Activated T-helper 1 cell treated with Interleukin-2 at 50 U/mL for 16 hours (primary cell): ENCODE measurements at places on chromosomes 6 and 20.

DNA sequence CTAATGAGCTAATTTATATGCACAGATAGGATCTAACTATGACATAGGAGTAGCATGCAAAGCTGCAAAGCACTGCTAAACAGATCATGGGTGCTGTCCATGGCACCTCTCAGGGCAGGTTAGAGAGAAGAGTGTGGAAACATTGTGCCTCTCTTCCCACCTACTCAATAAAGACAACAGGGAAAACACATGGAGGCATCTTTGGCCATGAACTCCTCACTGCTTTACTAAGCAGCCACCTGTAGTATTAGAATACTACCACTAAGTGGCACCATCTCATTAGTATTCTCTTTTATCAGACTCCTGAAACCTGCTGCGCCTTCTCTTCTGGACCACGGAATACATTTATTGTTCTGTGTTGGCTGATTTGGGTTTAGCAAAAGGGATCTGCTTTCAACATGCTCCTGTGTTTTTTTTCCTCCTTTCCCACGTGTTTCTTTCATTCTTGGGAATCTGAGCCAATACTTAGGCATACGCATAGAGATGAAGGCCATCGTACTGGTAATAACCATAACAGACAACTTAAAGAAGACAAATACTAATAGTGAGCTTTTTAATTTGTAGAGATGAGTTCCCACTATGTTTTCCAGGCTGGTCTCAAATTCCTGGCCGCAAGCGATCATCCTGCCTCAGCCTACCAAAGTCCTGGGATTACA lies 9.4 kb upstream of the HDDC2 start:
- no peak for DNase-seq

GRCh38 chr20:35664466-35665206 lies at the start of the genes CPNE1 and RBM12:
TSS of gene CPNE1 (minus strand) at chr20:35664900. CDS start at chr20:35632923, 31,977 bp downstream.
TSS of gene RBM12 (minus strand) at chr20:35664900. CDS start at chr20:35655322, 9,578 bp downstream.
- DNase-seq = peak; percentile 90

DNA sequence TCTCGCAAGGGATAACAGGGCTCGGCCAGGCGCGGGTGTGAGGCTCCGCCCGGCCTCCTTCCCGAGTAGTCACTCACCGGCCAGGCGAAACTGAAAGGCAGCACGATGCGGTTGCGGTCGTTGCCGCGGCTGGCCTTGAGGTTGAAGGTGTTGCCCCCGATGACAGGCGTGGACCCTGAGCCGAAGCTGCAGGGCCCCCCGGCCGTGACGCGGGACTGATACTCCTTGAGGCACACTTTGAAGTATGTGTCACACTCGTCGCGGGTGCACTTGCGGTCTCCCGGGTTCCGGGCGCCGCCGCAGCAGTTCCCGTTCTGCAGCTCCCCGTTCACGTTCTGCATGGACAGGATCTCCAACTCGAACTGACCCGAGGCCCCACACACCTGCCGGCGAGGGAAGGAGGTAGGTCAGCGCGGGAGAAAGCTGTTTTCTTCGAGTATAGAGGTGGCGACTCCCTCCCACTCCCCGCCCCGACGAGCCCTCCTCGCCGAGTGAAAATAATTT lies 1.1 kb downstream of the JAG1 start:
- DNase-seq = no peak

DNA sequence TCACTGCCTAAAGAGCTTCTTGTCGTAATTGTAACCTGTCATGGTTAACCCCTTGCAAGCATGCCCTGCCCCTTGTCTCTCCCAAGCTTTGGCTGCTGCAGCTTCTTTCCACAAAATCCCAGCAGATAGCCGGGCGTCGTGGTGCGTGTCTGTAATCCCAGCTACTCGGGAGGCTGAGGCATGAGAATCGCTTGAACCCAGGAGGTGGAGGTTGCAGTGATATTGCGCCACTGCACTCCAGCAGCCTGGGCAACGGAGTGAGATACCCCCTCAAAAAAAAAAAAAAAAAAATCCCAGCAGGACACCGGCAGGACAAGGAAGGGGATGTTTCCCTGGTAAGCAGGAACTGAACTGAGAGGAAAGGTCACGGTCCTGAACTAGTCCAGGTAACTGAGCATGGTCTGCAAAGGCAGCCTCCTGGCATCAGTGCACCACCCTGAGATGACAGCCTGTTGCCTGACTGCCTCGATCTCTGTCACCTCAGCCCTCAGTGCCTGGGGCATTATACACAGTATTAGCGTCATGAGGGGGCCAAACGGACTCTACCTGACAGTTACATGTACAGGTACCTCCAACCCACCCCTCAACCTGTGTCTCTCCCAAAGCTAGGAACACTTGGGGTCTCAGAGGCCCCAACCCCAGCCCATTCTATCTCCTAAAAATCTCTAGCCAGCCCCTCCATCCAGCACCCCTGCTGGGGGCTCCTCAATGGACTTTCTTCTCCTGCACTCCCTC lies 1.8 kb downstream of the LZTS3 start:
- no peak for DNase-seq

DNA sequence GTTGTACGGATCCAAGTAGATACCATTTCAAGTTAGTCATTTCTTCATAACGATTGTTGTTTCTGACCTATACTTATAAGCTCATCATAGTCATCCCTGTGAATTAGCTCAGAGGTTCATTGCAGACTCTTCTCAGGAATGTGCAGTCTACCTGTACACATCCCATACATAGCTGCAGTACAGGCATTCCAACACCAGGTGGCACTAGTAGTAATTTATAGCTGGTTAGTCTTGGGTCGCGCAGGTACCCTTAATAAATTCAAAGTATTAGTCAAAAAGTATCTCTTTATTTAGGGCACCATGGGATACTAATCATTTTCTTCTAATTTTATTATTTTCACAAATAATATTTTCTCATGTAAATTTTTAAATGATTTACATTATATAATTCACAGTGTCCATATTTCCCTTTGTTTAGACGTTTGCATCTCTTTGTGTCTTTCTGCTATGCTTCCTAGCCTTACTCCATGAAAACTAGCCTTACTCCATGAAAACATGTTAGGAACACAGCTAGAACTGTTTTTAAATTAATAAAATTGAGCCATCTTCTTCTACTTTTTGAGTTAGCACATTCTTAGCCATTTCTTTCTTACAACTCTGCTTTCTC lies 128.6 kb upstream of the FAM83B start:
- DNase-seq = no peak

DNA sequence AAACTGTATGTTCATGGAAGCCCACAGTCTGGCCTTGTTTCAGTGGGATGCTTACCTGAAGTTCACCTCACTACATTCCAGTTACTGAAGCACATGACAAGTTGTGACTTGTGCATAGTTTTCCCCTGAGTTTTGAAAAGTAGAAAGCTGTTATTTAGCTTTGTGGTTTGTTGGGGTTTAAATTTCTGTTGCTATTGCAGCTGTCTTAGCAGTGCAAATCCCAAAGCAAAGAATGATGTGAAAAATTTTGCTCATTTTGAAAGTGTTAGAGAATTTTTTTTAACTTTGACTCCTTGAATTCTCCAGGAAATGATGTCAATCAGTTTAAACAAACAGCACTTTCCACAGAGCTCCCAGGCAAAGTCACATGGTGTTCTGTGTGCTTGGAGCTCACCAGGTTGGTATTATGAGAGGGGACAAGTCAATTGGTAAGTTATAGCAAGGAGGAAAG lies 268.4 kb downstream of the ADGRG6 start:
- DNase-seq = no peak

- DNase-seq = no peak
These were observed 241.8 kb upstream of the SULF2 start for GRCh38 chr20:48026981-48027592.

DNA sequence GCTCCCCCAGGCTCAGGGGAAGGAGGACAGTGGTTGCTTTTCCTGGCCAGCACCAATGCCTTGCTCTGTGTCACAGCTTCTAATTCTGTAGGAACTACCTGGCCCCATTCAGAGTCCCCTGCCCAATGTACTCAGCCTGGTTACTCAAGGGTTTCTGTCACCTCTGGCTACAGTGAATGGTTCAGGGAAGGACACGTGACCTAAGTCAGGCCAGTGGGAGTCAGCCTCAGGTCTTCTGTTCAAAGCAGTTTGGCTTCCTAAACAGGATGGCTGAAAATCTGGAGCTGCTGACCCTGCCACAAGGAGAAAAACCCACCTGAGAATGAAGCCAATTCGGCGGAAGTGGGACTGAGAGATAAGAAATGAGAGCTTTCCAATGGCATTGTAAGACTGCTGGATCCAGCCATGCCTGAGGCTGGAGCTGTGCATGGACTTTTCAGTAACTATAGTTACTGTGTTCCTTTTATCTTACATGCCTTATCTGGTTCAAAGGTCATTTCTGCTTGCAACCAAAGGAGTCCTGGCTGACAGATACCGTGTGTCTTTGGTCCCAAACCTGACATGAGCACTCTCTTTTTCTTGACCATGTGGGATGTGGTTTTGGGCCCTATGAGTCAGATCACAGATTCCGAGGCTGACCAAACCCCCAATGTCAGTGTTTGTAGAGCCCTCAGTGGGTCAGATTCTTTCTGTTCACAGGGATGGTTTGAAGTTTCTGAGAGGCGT lies 104.3 kb downstream of the SULF2 start:
- DNase-seq = no peak

DNA sequence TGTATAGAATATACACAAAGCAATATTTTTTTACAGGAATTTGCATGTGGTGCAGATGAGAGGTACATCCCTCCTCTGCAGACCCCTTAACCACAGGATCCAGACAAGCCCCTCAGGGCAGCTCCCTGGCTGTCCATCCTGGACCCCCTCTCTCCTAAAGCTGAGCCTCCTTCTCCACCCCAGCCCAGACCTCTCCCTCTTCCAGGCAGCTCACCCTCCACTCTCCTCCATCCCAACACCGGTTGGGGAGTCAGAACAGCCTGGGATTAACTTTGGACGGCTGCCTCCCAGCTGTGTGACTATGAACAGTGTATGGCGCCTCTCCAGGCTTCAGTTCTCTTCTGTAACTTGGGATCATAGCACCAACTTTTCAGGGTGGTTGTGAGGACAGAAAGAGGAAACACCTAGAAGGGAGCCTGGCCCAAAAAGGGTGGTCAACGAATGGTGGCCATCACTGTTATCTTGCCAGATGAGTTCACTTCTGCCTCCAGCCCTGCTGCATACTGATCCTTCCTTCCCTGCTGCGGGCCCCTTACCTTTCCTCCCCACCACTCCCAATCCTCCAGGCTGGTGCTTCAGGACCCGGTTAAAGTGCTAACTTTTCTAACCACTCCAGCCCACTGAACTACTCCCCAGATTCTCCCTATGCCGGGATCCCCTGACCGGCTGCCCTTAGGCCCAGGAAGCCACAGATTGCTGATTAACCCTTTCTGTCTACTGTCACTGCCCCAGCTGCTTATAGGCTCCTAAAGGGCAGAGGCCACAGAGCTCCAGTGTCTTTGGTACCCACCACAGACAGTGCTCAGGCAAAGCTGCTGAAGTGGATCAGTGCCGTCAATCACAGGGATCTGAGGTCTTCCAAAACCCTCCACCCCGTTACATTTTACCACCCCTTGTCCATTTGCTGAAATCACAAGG lies 55.9 kb downstream of the GPR6 start:
- DNase-seq = no peak

- DNase-seq = no peak
These were observed 182.7 kb downstream of the TAF4 start for GRCh38 chr20:61882716-61883615.

- DNase-seq = no peak
These were observed 32.7 kb upstream of the MAP7 start for GRCh38 chr6:136582711-136583471.

GRCh38 chr6:84332139-84333034 lies 104.9 kb upstream of the CEP162 start:
- DNase-seq = no peak

DNA sequence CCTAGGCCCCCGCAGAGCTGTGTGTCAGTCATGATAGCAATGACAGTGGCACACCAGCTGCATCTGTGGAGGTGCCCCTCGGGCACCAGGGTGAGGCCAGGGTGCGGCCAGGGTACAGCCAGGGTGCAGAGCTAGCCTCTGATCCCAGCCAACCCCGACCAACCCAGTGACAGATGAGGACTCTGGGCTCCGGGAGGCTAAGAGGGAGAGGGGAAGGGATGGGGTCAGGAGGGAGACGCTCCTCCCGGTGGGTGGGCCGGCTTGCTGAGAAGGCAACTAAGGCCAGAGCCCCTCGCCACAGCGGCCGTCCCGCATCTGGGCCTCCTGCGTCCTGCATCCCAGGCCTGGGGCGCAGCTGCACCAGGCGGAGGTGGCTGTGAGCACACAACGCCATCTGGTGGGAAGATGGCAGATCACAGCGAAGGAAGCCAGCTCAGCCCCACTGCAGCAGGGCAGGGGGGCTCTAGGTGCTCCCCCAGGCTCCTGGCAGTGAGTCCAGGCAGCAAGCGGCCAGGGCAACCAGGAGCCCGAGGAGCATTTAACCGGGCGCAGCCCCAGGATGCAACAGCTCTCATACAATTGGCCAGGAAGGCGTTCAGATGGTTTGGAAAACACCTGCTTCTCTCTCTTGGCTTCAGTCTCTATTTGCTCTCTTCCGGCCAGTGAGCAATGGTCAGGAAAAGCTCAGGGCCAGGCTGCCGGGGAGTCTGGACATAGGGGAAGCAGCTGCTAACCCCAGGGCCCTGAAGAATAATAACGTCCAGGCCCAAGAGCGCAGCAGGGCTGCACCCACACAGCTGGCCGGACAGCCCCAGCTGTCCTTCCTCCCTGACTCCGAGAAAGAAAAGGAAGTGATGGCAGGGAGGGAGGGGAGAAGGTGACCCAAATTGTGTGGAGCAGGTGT lies 169.4 kb downstream of the TAF4 start:
- no peak for DNase-seq

DNA sequence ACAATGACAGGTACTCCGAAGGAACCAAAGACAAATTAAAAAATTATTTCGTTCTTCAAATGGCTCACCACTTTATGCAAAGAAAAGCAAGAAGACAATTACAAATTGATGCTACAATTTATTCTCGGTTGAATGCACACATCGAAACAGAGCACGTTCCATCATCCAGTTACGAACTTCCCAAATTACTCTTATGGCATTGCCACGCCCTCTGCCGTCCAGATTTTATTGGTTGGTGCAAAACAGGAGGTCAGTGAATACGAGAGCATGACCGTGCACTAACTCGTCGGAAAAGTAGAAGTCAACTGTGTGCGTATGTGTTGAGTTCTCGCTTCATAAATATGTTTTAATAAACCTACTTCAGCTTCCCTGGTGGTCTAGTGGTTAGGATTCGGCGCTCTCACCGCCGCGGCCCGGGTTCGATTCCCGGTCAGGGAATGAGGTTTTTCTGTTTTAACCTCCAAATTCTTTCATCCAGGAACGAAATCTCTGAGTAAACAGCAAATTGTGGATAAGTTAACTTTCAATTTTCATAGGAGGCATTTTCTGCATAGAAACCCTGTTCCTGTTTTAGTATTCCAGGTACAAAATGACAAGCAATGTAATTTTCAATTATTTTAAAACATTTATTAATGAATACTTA lies 23.2 kb downstream of the ZNF311 start:
- DNase-seq = peak; percentile 46

DNA sequence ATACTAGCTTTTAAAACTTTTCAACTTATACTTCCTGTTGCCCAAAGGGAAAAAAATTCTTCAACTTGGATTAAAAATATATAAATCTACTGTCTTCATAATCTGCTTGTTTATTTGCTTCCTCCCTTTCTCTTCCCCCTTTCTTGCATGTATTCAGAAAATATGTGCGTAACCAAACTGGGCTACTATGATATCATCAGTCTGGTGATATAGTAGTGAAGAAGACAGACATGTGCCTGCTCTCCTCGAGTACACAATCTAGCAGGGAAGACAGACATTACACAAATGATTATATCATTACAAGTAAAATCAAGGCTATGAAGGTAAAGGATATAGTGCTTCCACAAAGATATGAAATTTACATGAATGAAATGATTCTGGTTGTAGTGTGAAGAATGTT lies 31.0 kb downstream of the IBTK start:
- no peak for DNase-seq
